ENCODE measurements at places on chromosomes 2 and 18. TPM values are rescaled to one million over a fixed set of nuclear protein-coding genes. Genes with fewer than 3 reads are reported as not detected.

Gene CAPN14
- total RNA-seq = 0.23 TPM

Gene ESPNL
- total RNA-seq = not detected

Gene C2orf78
- total RNA-seq = not detected

Gene PREB
- 47.2 TPM for total RNA-seq
